ENCODE measurements at places on chromosomes 4 and X.

DNA sequence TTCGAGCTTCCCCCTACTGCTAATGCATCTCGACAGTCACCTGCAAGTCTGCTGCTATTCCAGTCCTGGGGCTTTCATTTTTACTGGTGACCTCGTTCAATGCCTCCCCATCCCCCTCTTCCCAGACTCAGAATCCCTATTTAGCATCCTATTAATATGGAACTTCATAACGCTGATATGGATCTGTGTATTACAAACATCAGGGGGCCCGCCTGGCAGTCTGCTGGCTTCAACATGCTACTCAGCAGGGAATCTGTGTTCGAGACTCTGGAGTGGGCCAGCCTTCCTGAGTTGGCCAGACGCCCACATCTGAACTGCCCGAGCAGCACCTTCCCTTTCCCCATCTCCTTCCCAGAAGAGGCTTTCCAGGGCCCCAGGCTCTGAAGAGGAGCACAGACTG lies 173.9 kb upstream of the PPARGC1A start:
- no peak for DNase-seq

DNA sequence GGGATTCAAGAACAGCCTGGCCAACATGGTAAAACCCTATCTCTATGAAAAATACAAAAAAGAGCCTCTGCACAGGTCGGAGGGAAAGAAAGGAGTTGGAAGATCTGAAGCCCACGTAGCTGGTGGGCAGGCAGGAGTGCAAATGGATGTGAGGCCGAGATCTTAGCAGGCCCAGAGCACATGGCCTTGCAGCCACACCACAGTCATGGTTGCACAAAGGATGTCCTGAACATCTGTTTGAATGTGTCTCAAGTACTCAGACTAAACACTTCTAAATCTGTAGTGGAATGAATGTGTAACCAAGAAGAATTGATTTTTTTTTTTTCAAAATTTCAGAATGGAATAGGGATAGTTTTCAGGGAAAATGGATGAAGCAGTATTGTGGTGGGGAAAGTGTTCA lies 10.8 kb downstream of the CA5B start:
- DNase-seq = no peak

- DNase-seq = no peak
Observed at GRCh38 chr4:39908284-39908683, 69.4 kb downstream of the PDS5A start.

- no peak for DNase-seq
Observed at GRCh38 chr4:158238575-158238974, 28.3 kb downstream of the TMEM144 start.

All from D341Med (cell line).